ENCODE measurements at places on chromosomes 16 and 17.

GRCh38 chr16:87816507-87817100 is 50.8 kb upstream of the KLHDC4 start:
- no peak for DNase-seq

- DNase-seq = no peak
Observed at GRCh38 chr16:85391769-85392583, 221.1 kb upstream of the GSE1 start.

GRCh38 chr16:11067697-11068141 is 123.4 kb downstream of the CLEC16A start:
- DNase-seq = no peak

DNA sequence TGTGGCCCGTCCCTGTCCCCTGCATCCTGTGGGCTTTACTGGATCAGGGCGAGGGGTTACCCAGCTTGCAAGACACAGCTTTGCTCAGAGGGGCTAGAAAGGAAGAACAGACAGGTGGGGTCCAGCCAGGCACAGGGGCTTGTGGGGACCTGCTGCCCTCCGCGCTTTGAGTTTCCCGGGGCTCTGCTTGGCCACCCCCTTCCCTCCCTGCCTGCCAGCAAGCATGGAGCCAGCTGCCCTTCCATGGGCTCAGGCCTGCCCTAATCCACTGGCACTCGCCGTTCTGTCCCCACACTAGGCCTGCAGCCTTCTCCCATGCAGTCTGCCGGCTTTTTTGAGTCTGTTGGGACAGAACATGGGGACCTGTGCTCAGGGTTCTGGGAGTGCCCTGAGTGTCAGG is 3.4 kb downstream of the SNN start:
- DNase-seq = no peak

- no peak for DNase-seq
Observed at GRCh38 chr16:73054498-73054812, 6.5 kb upstream of the ZFHX3 start.

GRCh38 chr17:68599091-68599490 is 2.1 kb downstream of the FAM20A start:
- no peak for DNase-seq

- no peak for DNase-seq
Observed at GRCh38 chr16:73059779-73060615, 12.1 kb upstream of the ZFHX3 start.

DNA sequence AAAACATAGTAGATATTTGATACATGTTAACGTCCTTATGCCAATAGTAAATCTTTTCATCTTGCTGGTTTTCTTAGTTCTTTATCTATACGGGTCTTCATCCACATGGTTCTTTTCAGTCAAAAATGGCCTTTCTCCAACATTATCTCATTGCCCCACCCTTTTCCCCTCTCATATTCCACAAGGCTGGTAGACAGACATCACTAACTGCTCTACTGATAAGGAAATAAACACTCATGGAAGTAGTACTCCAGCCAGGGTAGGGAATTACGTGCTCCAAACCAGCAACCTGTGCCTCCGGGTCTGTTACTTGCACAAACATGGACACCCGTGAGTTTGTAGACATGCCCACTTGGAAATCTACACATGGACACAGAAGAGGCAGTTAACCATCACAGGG is 141.4 kb downstream of the XYLT1 start:
- no peak for DNase-seq

GRCh38 chr16:11251525-11252481 is 4.2 kb downstream of the SOCS1 start:
- no peak for DNase-seq

DNA sequence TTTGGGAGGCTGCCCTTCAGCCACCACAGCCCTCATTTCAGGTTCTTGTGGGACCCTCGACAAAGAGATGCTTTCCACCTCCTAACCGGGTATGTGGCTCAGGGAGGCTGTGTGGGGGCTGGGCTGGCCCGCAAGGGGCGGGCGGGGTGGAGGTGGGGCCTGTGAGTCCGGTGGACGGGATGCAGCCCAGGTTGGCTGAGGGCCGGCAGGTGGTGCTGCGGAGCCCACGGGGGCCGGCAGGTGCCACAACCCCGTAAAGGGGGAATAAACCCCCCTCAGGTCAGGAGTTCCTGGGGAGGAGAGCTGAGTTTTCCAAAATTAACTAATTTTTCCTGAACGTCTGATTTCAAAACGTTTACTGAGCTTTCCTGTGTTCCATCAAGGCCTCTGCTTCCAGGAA is 4.9 kb upstream of the CIAO3 start:
- no peak for DNase-seq

Data from spinal cord (tissue), 10 donors.